ENCODE measurements at places on chromosomes 3 and 15. TPM values are rescaled to one million over a fixed set of nuclear protein-coding genes. Genes with fewer than 3 reads are reported as not detected.

Gene SCAANT1
- not detected for total RNA-seq

- no peak for DNase-seq
Measured at GRCh38 chr3:31680072-31680870, 147.5 kb downstream of the STT3B start.

GRCh38 chr15:40550341-40551037, 14.4 kb downstream of the CCDC32 start:
- no peak for DNase-seq

DNA sequence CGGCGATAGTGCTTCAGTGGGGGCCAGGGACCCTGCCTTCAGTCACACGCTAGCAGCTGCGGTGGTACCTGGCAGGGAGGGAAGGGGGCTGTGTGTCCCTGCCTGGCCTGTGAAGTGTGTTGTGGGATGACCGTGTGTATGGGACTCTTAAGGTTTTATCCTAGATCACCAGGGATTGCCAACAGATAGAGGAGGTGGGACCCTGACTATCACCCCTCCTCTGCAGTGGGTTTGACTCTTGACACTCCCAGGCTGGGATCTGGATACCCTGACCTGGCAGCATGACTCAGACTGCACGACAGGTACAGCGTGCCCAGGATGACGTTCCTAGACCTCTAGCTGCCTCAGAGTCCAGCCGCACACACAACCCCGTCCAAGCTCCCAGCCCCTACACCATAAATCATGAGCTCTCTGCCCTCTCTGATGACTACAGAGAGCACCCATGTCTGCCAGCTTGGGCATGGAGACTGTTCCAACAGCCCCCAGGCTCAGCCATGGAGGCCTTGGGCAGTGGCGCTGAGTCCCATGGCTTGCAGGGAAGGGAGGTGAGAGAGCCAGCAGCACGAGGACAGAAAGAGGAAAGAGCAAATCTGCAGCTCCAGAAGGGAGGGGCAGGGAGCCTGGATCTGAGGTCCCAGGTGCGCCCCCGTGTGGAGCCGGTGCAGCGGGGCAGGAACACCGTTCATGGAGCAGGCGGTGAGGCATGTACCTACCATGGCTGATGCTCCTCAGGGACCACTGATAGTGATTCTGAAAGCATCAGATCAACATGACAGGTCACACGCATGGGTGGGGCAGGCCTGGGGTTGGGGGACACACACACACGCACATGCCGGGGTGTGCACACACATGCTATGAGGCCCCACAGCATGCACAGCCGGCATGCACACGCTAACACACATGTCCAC, 71.0 kb downstream of the ADAMTS7 start:
- DNase-seq: peak; percentile 73

GRCh38 chr15:67175643-67176071, 78.8 kb downstream of the AAGAB start:
- no peak for DNase-seq
